ENCODE measurements at places on chromosomes 3 and 15.

GRCh38 chr3:45948311-45948781, 5.1 kb downstream of the CXCR6 start:
- DNase-seq: no peak

GRCh38 chr15:51232581-51232980, 105.8 kb downstream of the CYP19A1 start:
- no peak for DNase-seq

DNA sequence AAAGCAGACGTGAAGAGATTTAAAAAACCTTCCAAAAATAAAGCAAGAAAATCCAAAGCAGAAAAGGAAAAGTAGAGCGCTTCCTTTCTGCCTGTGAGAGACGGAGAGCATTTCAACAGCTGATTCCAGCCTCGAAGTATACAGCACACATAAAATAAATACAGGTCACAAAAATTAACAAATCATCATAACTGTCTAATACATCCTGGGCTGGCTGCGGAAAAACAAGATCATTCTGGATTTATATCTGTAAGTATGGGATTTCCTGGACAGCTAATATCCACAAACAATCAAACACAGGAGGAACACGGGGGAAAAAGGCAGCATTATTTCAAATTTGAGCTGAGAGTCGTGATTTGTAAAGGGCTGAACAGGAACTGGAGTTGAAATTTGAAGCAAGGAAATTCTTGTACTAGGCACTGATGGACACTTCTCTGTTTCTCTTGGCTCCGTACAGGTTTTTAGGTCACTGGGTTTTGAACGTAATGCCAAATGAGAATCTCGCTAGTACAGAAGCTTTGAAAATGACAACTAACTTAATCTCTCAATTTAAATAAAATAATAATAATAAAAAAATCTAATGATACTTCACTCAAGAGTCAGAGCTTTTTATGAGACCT, 577.7 kb downstream of the FOXP1 start:
- no peak for DNase-seq

GRCh38 chr3:66554178-66554577, 53.4 kb upstream of the LRIG1 start:
- no peak for DNase-seq

DNA sequence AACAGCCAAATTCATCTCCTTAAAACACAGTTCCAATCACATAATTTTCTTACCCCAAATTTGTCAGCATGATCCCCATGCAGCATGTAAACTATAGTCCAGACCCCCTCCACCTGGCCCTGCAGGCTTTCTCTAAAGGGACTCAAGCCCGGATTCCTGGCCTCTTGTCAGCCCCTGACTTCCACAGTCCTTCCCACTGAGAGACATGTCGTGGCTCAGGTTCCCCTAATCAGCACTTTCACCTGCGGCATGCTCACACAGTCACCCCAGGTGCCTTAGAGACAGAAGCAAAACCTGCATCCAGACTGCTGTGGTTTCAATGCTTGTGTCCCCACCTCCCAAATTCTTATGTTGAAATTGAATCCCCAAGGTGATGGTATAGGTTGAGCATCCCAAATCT, 372.7 kb upstream of the ATP10A start:
- DNase-seq: no peak

- no peak for DNase-seq
These were observed 74.3 kb upstream of the SLC7A14 start for GRCh38 chr3:170660139-170660538.

DNA sequence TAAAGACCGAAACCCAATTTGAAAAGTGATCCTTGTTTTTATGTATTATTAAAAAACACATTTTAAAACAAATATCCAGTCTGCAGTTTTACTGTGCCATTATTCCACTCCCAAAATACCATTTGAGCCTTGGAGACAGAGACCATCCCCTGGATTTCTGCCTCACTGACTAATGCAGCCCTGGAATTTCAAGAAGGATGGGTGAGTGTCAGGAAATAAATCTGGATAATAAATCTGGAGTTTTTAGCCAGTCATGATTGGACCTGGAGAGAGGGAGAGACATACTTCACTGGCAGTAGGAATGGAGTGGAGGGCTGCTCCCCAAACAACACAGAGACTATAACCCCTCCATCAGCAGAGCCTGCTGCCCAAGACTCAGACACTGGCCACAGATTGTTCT, 123.3 kb downstream of the MYLK start:
- no peak for DNase-seq

GRCh38 chr15:44275150-44275830, 13.2 kb upstream of the GOLM2 start:
- no peak for DNase-seq

- DNase-seq: no peak
These were observed 36.6 kb downstream of the ATP6V1A start for GRCh38 chr3:113783463-113783862.

DNA sequence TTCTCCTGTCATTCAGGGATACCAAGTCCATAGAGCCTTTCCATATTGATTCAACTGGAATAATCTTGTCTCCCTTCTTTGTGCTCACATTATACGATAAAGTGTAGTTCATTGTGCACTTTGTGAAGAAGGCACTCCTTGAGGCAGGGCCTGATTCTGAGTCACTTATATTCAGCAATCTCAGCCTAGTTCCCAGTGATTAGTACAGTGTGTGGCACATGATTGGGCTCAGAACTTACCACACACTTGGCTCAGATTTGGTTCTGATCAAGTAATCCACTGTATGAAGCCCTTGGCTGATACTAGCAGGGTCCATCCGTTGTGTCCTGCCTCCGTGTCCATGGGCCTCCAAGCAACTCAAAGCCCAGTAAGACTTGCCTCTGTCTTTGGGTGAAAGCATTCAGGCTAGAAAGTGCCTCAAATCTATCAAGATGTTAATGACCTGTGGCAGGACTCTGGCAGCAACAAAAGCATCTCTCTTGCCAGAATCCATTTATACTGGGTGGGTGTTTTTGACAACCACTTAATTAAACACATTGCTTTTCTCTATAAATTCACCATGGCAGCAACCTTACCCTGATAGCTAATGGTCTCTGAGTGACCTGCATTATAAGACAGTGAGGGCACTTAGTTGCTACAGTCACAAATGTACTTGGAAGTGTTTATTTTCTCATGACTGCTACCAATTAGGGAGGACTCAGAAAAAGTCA, 51.3 kb downstream of the TPRG1 start:
- DNase-seq: no peak

DNA sequence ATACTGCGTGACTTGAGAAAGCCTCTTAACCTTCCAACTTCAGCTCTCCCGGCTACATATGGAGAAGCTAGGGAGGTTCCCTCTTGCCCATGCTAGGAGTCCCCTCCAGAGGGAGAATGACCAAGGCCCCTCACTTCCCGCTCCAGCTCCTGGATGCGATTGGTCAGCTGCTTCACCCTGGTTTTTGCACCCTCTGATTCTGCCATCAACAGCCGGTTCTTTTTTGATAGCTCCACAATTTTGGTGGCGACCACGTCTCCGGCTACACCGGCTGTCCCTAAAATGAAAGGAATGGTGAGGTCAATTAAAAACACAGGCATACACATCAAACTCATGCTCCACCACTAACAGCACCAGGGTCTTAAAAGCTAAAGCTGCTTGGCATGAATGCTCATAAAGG, 20.6 kb downstream of the CCDC13 start:
- DNase-seq: no peak

All from stimulated activated CD8-positive, alpha-beta memory T cell treated with anti-CD3 and anti-CD28 coated beads, Interleukin-2, amount 100 ng/mL, for 1 hour (primary cell).